ENCODE measurements at places on chromosomes 16 and 17.

GRCh38 chr17:79065105-79065670 is 9.4 kb upstream of the ENGASE start:
- no peak for DNase-seq

DNA sequence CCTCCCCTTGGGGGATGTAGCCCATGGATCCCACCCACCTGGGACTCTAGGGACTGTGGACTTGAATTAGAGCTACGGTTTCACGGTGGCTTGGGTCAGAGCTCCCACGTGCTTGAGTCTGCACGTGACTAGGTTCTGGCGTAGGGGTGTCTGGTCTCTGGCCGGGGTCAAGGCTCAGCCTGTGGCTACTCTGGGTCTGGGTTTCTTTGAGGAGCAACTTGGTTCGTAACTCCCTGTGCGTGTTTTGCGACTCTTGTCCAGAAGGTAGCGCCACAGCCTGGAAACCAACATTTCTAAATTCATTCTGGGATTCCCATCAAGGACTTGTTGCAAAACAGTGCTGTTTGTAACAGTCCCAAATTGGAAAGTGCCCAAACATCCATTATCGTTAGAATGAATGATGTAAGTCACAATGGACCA is 470 bp upstream of the GGT6 start:
- no peak for DNase-seq

DNA sequence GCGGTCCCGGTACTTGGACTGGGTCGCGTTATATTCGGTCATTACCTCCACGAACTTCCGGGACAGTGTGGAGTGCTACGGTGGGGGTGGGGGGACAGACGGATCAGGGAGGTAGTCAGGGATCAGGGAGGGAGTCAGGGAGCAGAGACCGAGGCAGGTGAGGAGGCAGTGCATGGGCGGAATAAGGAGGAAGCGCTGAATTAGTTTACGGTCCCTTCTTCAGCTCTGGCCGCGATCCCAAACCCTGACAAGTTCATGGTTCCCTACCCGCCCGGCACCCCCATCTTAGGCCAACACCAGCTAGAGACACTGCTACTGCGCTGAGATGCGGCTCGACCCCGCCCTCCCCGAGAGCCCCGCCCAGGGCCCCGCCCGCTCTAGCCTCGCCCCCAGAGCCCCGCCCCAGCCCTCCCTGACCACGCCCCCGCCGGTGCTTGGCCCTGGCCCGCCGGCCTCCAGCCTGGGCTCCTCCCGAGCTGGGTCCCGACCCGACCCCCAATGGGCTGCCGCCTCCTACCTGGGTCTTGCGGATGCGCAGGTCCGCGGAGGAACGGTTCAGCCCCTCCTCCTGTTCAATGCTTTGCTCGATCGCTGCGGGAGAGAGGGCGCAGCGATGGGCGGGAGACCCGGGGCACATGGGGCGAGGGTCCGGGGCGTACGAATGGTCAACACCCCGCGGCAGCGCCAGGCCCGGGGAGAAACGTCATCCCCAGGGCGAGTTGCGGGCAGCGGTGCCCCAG is 12.1 kb downstream of the HSD3B7 start:
- peak; percentile 81 for DNase-seq

- DNase-seq: peak; percentile 72
Measured at GRCh38 chr17:76586741-76587487, 1.3 kb upstream of the ST6GALNAC2 start.

DNA sequence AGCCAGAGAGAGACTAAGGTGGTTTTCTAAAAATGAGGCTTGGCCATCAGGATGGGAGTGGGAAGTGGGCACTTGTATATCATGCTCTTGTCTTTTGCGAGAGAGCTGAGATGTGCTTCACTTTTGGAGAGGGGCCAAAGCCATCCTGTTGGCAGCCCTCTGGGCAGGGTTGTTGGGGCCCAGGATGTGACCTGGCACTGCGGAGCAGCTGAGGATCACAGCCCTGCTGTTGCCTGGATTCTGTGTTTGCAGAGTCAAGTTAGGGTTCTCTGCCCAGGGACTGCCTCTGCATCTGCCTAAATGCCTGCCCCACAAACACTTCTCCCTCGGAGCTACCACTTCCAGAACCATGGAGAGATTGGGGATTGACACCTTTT is 71.2 kb downstream of the PLD6 start:
- no peak for DNase-seq

DNA sequence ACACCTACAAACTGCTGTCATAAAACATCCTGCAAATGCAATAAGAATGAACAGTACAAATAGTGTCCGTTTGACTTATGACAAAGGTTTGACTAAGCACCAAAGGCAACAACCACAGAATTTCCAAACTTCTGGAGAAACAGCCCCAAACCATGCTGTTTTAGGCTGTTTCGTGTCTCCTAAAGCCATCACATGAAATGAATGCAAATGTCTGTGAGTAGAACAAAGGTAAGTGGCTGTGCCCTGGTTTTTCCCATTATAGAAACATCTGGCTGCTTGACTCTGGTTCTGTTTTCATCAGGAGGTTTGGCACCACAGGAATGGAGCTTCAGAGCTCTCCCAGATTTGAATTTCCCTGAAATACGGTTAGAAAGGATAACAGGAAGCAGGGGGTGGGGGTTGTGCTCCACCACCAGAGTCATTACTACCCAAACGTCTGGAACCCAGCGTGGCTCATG is 4.6 kb upstream of the EMP2 start:
- DNase-seq: no peak

GRCh38 chr17:80416260-80416939 is 1.4 kb downstream of the ENDOV start:
- no peak for DNase-seq

DNA sequence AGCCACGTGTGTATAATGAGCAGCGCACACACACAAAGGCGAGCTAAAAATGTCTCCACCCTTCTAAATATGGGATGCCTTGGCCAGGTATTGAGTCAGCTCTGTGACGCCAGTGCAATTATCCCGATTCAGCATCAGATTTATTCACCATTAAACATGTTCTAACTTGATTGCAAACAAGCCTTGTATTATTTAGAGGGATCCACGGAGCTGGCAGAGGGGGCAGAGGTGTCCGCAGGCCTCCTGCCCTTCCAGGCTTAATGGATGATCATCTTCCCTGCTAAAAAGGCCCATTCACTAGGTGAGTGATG is 591.7 kb downstream of the MAF start:
- no peak for DNase-seq

DNA sequence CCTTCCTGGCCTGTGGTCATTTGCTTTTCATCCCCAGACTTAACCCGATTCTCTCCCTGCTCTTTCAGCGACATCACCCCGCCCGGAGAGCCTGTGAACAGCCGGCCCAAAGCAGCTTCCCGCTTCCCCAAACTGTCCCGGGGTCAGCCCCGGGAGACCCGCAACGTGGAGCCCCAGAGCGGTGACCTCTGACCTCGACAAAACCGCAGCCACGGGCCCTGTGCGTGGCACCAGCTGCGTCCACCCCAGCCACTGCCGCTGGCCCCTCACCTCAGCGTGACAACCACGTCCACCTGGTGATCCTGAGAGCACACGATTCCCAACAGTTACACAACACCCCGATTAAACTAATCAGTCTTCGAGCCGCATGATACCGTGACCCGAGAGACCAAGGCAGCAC is 235.2 kb downstream of the CPPED1 start:
- no peak for DNase-seq

GRCh38 chr16:80123189-80123588 is 417.6 kb upstream of the DYNLRB2 start:
- DNase-seq: peak; percentile 3

GRCh38 chr17:2755891-2756724 is 6.7 kb upstream of the CCDC92B start:
- DNase-seq: no peak

DNA sequence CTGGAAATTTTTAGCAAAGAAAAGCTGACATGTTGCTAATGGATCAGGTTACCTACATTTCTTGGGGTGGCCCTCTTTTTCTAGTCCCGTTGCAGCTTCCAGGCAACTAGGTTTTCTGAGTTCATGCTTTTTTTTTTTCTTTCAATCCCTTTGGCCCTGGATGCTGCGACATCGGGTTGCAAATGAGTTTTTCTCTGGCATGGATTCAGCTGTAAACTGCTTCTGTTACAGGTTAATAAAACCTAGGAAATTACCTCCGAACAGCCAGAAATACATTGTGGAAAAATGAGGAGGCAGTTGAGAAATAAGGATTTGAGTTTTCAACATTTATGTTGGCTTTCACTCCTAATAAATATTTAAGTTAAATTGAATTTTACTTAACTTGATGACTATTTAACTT is 149.8 kb upstream of the MAF start:
- DNase-seq: no peak

DNA sequence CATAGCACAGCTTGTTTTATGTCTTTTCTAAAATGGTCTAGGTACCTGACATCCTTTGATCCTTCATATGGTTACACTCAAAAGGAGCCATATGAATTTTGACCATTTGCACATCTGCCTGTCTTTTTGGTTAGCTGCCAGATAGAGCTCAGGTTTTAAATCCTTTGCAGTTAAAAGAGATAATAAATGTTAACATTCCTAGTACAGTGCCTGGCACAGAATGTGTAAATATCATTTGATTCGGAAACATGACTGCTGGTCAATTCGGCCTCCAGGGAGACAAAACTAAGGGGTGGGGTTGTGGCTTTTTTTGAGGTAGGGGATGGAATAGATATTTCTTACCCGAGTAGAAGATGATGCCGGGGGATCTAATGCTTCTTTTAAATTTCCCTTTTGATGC is 64.2 kb downstream of the FTO start:
- no peak for DNase-seq

DNA sequence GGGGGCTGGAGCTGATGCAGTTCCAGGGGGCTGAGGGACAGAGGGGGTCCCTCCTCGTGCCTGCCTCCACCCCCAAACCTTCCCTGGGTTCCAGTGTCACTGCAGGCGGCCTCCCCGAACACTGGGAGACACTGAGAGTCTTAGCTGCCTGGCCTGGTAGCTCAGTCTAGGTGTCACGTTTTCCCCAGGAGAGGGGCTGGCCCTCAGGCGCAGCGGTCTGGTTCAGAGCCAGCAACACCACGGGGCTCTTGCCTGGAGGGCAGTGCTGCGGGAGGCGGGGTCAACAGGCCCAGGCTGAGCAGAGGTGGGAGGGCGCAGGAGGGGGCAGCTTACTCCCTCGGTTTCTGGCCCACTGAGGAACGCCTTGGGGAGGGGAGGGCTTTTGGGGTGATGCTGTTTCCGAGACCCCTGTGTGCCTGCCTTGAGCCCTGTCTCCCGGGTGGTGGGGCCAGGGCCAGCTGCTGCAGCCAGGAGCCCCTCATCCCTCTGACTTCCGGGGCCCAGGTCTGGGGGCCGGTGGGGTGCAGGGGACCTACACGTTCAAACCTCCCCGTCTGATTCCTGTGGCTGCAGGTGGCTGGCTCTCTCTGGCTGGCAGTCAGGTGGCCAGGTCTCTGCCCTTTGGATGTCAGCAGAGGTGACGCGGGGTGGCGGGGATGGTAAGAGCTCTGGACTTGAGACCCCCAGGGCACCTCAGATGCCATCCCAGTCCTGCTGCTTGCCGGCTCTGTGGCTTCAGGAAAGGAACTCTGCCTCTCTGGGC is 89.3 kb upstream of the GSE1 start:
- no peak for DNase-seq

DNA sequence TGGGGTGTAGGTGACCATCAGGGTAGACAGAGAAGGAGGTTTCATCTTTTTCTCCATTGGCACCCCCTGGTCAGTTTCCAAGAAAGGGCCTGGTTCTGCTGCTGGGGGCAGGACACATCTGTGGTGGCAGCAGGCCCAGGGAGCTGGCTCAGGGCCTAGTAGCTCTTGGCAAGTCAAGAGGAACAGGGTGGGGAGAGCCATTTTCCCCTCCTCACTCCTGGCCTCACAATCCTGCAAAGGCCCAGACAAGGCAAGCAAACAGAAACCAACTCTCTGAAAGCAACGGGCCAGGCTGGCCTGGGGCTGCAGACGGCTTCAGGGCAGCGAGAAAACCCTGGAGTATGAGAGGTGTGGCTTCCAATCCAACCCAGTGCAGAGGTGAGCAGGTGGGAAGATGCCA is 192.9 kb upstream of the DYNLRB2 start:
- DNase-seq: no peak

DNA sequence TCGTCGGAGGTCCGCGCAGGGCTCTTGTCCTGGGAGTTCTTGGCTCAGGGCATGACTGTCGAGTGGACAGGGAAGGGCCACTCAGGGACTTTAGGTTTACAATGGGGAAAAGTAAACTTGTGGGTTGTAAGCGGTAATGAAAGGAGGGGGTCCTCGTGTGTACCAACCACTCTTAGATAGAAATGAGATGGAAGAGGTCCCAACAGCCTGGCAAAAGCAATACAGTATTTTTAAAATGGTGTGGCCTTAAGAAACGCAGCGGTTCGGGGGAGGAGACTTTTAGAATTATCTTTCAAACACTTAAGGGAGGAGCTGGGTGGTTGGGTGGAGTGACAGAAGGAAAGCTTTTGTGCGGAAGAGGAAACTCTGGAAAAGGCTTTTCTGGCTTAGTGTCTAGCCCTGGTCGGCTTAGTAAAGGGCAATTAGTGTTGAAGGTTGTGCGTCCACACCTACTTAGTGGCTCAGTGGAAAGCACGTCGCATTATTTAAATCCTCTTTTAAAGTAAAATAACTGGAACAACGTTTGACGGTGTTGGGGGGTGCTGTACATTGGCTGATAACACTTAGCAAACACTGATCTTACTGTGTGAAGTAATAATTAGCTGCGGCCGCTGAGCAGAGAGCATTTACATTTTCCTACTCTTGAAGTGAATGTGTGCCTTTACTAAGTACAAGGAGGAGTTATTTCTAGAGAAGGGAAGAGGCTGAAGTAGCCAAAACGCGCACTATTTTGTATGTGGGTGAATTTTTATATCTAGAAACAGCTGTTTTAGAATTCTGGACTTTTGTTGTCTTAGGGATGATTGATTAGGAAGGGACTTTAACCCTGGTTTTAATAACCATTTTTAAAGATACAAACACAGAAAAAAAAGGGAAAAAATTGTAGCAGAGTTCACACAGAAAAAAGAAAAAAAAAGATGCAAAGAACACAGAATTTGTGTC is 1.0 kb downstream of the WSB1 start:
- DNase-seq: peak; percentile 85

DNA sequence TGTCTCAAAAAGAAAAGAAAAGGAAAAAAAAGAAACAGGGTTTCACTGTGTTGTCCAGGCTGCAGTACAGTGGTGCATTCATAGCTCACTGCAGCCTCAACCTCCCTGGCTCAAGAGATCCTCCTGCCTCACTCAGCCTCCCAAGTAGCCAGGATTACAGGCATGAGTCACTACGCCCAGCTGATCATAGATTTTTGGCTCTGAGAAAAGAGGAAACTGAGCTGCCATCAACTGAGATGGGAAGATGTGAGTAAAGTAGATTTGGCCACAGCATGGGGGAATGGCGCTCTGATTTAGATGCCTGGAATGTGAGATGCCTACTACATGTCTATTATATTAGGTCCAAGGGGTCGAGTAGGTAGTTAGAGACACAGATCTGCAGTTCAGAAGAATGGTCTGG is 5.9 kb upstream of the NAGS start:
- DNase-seq: no peak

DNA sequence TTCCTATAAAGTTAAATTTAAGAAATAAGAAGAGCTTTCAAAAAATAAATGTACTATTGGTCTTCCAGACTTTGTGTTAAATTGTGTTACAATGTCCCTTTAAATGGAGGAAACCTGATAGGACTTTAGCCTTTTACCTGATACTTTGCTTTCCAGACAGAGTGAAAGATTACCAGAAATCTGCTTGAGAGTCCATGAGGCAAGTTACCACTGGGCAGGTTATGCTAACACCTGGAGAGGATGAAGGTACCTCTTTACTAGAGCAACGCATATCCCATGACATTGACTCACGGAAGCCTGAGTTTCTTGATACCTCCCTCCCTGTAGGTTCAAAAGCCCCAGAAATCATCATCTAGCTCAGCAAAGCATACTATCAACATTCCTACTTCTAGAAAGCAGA is 143.9 kb upstream of the C17orf78 start:
- no peak for DNase-seq

GRCh38 chr16:30437511-30438046 is 7.7 kb upstream of the DCTPP1 start:
- no peak for DNase-seq

GRCh38 chr17:56173958-56174835 is 20.9 kb downstream of the ANKFN1 start:
- no peak for DNase-seq
